ENCODE measurements at places on chromosomes 12 and 14.
A peak's percentile ranks its signal among the peaks of the same experiment; 100 is the strongest.

- DNase-seq, result no peak
Measured at GRCh38 chr12:105157606-105158005, 50.1 kb downstream of the WASHC4 start.

DNA sequence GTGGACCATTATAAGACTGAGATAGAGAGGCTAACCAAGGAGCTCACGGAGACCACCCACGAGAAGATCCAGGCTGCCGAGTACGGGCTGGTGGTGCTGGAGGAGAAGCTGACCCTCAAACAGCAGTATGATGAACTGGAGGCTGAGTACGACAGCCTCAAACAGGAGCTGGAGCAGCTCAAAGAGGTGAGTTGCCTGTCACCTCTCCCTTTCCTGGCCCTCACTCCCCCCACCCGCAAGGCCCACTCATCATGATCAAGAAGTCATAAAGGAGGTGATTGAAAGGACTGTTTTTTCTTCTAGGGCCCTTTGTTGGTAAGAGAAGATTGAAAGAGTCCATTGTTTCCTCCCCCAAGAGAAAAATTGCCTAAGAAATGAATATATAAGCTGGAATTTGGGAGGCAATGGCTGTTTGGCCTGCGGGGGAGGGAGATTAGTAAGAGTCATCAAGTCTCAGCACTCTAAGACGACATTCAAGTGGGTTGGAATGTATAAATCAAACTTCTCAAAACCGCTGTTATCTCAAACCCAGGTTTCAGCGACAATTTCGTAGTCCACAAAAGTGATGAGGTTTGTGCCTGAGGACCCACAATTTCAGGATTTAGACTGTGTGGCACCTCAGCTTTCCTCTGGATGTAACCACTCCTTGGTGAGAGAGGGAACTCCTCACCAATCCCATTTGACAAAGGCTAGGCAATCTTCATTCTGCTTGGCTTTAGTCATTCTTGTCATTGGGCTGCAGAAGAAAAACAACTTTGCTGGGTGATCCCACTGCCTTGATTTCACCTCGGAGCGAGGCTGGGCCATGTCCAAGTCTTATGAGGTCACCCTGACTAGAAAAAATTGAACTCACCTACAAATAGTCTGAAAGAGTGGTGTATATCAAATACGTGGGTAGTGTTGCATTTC, 966 bp downstream of the BICD1 start:
- peak; percentile 41 for DNase-seq

DNA sequence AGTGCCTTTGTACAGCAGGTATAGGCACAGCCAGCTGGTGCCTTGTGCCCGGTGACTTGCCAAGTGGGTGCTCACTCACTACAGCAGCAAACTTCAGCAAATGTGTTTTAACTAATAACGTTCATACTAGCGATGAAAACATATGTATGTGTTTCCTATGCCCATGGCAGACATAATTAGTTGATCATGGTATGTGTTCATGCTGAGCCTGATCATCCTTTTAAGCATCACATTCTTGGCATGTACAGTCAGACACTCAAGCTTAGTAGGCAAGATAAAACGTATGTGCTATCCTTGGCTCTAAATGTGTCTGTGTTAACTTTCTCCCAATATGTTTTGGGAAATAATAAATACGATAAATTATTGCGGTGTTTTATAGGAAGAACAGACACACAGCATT, 55.6 kb downstream of the RASSF8 start:
- no peak for DNase-seq

DNA sequence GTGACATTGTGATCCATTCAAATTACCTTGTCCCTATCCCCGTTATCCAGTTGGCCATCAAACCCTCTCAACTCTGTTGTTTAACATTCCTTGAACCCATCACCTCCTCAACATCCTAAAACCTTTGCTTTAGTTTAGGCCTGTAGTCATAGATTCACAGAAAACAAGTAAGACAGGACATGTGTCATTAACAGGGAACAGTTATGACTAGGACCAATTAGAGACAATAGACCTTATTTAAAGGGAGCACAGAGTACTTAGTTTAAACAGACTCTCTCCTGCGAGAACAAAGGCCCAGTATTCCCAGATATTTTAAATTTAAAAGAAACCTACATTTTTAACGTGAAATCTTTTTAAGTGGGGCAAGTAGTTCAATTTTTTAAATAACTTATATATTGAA, 20.0 kb upstream of the HELB start:
- no peak for DNase-seq

- DNase-seq, result no peak
Measured at GRCh38 chr14:36241183-36241582, 64.7 kb upstream of the PTCSC3 start.

DNA sequence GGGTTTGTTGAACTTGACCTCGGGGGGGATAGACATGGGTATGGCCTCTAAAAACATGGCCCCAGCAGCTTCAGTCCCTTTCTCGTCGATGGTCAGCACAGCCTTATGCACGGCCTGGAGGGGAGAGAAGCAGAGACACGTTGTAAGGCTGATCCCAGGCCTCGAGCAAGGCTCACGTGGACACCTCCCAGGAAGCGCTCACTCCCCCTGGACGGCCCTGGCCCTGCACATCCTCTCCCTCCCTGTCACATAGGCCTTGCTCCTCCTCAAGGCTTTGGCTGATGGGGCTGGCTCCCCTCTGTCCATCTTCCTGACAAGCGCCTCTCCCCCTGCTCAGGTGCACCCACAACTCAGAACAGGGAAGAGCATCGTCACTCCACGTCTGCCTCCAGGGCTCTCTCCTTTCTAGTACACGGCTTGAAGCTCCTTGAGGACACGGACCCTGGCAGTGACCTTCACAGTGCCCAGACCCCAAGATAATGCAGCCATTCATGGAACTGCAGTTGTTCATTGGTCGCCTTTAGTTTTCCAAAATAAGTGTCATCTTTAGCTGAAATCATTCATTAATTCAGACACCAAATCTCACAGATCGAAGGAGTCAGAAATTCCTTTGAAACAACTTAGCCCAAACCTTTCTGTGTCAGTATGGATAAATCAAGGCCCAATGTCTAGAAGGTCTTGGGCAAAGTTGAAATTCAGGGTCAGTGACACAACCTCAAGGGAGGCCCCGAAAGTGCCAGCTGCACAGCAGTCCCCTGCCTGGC, 9.7 kb downstream of the SERPINA1 start:
- no peak for DNase-seq

DNA sequence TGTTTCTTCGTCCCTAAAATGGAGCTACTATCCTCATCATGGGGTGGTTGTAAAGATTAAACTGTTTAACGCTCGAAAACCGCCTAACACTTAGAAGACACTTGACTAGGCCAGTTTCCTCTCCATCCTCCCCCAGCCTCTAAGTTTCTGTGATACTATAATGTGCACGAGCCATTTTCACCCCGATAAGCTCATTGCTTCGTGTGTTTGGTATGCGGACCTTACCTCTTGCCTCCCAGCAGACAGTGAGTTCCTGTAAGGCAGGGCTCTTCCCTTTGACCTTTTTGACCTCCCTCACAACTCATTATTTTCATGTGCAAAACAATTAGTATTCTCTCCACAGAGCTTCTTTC, 499 bp upstream of the GXYLT1 start:
- no peak for DNase-seq

- no peak for DNase-seq
Measured at GRCh38 chr12:40106202-40106533, 287 bp upstream of the SLC2A13 start.

- no peak for DNase-seq
Measured at GRCh38 chr14:54671537-54671936, 104.6 kb downstream of the SAMD4A start.

DNA sequence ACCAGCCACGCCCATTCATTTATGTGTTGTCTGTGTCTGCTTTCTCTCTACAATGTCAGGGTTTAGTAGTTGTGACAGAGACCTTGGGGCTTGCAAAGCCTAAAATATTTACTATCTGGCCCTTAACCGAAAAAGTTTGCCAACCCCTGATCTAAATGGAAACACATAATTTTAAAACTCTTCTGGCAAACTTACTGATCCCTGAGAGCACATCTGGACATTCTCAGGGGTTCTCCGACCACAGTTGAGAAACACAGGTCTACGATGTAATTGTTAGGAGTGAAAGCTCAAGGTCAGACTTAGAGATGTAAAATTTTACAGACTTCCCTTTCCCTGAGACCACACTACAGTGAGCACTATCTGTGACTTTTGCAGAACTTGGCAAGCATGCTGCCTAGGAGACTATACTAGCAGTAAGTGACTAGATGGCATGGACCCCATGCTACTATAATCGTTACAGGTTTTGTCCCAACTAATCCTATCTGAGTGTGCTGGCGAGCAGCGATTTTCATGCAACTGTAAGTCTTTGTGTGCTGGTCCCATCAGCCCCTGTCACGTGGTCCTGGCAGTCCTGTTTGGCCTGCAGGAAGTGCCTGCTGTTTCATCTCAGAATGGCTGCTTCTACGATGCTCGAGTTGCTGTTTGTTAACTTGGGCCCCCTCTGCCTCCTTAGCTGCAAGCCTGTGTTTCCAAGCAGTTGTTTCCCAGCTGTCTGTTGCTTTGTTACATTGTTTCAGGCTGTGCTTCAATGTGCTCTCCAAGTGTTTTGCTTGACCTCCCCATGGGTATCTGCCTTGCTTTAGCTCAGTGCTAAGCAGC, 21.6 kb downstream of the TMTC2 start:
- DNase-seq, result no peak

DNA sequence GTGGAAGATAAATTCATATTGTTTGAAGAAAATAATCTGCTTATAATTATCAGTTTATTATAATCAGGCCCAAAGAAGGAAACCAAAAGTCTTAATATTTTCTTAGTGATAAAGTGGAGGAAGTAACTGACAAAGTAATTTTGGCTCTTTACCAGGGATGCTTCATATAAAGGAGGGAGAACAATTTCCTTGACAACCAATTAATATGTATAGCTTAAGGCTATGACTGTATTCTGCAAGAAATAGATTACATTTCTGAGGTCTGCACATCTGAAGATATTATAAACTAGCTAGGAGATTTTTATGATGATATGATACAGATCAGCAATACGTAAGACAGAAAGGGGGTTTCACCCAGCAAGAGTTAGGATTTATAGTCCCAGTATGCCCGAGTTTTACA, 90.8 kb downstream of the BICD1 start:
- no peak for DNase-seq

DNA sequence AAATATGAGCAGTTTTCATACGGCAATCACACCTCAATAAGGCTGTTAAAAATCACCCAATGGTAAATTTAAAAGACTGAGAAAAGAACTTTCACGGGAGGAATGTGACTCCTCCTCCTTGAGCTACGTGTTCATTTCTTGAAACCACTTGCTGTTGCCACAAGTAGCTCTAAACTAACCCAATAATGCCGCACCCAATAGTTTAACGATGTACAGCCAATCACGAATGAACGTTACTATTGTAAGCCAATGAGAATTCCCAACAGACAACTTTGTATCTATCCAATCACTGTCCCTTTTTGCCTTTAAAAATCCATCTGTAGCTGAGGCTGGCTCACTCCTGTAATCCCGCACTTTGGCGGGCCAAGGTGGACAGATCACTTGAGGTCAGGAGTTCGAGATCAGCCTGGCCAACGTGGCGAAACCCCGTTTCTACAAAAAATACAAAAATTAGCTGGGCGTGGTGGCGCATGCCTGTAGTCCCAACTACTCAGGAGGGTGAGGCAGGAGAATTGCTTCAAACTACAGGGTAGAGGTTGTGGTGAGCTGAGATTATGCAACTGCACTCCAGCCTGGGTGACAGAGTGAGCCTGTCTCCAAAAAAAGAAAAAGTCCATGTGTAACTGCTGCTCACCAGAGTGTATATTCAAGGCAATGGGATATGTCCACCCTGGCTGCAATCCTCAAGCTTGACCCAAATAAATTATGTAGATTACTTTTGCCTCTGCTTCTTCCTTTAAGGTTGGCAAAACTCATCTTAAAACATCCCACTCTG, 24.4 kb upstream of the BTBD6 start:
- no peak for DNase-seq

DNA sequence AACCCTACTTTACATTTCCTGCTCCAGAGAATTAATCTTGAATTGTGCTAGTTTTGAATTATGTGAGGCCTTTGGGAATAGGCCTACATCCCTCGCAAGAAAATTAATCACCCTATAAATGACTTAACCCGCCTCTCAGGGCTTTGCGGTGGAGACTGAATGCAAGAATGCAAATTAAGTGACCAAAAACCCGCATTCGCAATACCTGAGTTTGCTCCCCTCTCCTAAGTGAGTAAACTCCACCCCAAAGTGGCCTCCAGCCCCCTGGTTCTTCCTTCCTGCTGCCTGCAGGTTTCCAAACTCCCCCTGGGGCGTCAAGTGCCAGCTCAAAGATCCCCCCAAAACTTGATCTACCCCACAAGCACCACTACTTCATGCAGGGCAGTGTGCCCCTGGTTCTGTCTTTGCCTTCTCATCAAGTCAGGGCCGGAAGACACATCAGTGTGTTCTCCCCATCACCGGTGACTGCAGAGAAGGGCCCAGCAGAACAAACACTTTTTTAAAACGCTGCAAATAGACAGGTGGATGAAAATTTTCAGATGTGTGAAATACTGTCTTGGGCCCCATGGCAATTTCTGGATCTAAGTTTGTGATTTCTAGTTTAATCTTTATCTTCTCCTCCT, 644.7 kb downstream of the VRK1 start:
- no peak for DNase-seq

- no peak for DNase-seq
Measured at GRCh38 chr12:102016472-102016871, 45.3 kb downstream of the WASHC3 start.

DNA sequence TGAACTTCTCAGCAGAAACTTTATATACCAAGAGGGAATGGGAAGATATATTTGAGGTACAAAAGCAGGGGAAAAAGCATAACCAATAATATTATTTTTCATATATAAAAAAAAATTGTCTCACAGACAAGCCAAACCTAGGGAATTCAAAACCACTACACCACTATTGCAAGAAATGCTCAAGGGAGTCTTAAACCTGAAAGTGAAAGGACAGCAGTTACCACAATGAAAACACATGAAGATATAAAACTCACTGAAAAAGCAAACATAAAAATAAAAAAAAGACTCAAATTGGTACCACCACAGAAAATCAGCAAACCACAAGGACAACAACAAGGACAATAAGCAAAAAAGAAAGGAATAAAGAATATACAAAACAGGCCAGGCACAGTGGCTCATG, 131.9 kb downstream of the CEP128 start:
- DNase-seq, result no peak

DNA sequence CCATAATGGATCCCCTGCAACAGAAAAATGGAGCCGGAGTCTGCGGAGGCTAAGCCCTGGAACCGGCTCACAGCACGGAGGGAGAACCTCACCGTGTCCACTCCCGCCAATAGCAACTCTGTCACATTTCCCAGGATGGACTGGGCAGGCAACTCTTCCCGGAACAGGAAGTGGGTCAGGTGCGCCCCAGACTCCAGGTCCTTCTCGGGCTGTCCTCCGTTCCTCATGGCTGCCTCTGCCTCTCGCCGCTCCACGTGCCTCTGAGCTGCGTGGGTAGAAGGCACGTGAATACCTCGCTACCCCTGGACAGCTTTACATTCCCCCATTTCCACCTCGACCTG, 2.2 kb downstream of the CYP27B1 start:
- no peak for DNase-seq
